Stimulated activated CD4-positive, alpha-beta T cell treated with anti-CD3 and anti-CD28 coated beads, Interleukin-1b, Interleukin-23, amount 100 ng/mL, for 1 hour (primary cell): ENCODE measurements at places on chromosomes 12 and 14.

DNA sequence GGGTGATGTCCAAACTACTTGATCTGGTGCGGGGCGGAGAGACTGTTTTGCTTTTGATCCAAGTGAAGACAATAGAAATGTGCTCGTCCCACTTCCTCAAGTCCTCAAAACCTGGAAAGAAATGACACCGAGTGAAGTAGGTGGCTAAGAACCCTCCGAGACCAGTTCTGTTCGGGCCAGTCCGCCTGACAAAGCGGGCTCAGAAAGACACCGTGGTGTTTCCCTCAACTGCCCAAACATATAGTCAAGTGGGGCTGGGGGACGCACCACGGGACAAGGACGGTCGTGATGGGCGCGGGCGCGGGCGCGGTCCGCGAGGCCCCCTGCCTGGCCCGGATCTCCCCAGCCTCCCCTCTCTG lies 1.6 kb downstream of the PHLDA1 start:
- DNase-seq: no peak

DNA sequence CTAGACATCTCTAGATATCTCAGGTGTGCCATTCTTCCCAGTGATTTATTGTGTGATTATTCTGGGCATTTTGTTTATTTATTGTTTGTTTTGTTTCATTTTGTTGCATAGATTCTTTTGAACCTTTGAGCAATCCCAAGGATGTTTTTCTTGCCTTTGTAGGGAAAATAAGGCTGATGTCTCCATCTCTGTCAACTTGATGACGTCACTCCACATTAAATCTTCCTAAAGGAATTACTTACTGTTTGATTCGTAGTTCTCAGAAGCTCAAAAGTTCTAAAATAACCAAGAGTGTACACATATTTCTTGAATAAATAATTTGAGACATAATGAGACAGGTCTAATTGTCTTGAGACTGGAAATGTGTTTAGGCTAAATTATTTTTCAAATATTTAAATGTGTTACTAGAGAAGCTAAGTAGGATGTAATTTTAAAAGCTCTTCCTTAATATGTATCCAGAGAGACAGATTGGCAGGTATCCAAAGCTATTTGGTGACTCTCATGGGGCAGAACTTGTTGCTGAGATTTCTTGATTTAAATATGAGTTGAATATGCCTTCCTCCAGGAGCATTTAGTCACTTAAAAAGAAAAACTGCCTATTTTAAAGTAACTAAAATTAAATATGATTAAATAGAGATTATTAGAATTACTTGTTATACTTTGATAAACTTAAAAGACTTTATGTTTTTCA lies 128.7 kb downstream of the CNTN1 start:
- no peak for DNase-seq

DNA sequence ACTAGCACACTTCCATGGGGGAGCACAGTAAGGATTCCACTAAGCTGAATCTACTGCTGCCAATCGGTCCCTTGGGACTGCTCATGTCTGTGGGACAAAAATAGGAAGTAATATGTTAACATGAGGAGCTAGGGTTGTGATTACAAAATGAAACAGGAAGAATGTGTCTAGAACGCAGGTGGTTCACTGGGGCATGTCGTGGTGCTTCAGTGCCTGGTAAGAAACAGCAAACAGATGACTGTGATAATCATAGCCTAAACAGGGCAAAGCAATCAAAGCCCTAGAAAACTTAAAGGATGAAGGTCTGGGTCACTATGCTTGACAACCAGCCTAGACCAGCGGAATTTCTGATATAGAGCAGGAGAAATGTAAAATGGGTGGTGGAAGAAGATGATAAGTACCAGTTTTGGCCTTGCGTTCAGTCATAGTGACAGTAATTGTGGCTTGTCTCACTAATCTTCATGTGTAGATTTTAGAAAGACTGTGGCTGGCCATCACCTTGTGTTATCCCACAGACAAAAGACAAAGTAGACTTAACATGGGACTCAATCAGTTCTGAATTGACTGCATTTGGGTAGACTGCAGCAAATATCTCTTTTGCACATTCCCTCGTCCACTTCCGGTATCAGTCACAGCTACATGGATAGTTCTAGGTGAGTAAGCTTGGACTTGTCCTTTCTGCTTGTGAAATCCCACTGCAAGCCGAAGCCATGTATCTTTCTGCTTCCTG lies 51.4 kb downstream of the WASHC3 start:
- no peak for DNase-seq

GRCh38 chr14:83140756-83141155 lies 1607.1 kb upstream of the SEL1L start:
- DNase-seq: no peak

DNA sequence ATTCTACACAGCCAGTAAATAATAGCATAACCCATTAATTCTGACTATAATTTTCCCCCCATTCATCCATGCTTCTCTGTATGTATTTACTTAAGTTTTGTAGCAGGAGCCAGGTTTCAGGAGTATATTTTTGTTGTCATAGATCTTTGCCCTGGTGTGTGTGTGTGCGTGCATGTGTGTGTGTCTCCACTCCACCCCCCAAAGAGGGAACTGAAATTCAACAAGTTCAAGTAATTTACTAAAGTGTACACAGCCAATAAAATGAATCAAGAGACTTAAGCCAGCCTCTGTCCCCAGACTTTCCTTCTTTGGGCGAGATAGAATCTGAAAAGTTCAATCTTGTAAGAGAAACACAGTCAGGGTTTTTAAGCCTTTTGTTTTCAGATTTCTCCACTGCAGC lies 792.0 kb downstream of the MED13L start:
- no peak for DNase-seq

DNA sequence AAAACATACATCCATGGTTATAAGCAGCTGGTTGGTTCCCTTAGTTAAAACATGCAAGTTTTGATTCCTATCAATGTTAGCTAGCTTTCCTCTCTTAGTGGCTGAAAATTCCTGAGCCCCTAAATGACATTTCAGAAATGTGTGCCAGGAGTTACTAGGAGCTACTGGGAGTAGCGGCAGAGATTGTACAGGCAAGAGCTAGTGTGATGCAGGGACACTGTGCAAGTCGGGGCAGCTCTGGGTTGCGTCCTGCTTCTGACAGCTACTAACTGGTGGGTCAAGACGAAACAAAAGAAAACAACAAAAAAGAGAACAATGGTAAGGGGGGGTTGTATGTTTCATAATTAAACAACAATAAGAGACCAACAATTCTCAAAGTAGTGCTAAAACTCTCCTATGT lies 35.4 kb downstream of the LRIG3 start:
- no peak for DNase-seq

GRCh38 chr14:49992901-49993339 lies 100.0 kb downstream of the ARF6 start:
- DNase-seq: no peak

GRCh38 chr14:76212242-76212641 lies 60.5 kb downstream of the GPATCH2L start:
- DNase-seq: no peak

DNA sequence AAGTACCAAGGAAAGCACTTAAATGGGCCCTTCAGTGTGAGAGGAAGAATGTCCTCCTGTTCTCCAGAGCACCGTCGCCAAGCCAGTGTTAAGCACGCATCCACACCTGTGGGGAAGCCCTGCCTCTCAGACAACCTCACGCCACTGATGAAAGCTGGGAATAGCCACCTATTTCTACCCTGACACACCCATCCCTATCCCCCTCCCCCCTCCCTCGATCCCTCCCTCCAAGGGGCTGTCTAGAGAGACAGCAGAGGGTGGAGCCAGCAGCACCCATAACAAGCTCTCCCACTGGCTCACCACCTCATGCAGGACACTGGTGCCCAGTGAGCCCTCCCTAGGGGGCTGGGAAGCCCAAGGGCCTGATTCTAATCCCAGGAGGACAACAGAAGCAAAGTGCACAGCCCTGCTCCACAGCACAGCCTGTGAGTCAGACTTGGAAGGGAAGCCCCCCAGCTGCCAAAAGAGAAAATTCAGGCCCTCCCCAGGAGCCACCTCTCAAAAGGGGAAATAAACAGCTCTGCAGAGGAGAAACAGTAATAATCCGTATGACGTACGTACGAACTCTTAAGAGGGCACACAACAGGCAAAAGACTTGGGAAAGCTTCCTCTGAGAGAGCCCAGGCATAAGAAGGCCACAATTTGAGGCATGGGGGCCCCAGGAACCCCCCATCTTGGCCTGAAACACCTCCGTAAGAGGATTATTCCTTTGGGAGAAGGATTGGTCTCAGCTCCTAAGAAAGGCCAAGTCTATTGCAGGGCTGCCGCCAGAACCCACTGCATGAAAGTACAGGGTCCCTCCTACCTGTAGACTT lies 7.8 kb downstream of the PITPNM2 start:
- DNase-seq: no peak

GRCh38 chr14:21525571-21525961 lies 580 bp downstream of the SALL2 start:
- no peak for DNase-seq

- no peak for DNase-seq
These were observed 16.4 kb upstream of the PUS1 start for GRCh38 chr12:131912518-131913274.

GRCh38 chr12:105222284-105222655 lies 13.7 kb downstream of the APPL2 start:
- DNase-seq: no peak

DNA sequence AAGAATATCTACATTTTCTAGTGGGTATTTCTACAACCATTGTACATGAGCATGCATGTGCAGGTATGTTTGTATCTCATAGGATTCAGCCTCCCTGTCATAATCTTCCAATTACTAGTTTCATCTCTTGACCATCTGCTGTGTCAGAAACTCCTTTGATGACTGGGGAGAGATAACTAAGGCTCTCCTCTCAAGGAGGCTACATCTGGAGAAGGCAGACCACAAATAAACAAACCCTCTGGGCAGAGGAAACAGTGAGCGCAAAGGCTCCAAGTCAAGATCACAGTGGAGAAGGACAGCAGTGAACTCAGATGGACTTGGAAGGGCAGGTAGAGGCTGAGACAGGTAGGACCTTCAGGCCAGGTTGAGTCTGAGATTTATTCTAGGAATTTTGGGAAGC lies 166.4 kb downstream of the PELI2 start:
- no peak for DNase-seq

- DNase-seq: no peak
These were observed 32.0 kb downstream of the NGB start for GRCh38 chr14:77238996-77239395.

DNA sequence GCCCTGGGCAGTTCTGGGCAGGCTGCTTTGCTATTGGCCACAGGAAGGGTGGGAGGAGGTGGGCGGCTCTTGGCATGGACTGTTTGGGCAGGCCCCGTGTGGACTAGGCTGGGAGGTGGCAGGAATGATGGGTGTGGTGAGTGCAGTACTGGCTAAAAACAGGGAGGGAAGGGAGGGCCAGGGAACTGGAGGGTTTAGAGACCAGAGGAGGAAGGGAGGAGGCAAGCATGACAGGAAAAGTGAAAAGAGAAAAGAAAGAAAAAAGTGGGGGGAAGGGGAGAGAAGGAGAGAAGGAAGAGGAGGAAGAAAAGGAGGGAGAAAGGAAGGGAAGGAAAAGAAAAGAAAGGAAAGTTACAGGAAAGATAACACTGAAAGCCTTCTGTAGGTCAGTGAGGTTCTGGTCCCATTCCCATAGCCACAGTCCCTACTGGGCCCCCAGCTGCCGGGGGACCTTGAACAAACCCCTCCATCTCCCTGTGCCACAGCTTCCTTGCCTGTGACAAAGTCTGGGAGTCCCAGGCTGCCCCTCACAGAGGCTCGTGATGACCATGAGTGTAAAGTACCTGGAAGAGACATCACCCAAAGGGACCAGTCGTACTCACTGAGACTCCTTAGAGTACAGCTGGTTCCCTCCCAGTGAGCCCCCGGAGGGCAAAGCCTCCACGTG lies 1.1 kb upstream of the C14orf132 start:
- DNase-seq: no peak

DNA sequence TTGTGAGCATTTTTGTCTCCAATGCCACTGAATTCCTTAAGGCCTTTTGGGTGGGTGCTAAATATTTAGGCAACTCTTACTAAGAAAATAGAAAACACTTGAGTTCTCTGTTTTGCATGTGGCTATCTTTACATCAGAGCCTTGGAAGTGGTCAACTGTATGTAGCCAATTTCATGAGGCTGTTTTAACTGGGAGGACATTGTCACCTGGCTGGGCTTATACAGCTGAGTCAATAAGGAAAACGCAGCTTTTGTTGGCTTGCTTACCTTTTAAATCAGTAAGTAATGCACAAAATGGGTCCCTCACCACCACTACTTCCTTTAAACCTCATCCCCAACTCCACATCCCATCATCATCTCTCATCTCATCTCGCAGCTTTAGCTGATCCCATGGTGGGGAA lies 194.3 kb downstream of the RGS6 start:
- DNase-seq: no peak

DNA sequence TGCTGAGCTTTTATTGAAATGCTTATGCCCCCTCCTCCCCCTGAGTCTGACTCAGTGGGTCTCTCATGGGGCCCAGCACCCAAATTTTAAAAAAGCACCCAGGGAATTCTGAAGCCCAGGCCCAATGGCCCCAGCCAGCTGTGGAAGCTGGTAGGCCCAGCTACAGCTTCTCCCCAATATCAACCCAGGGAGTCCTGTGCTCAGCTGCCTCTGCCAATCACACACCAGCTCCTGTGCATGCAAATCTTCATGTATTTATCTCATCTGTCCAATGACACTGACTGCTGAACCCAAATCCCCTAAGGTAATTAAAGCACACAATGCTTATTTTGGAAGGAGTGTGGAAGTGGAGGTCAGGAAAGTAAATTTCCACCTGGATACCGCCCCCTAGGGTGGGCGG lies 76.3 kb downstream of the CCDC88C start:
- DNase-seq: no peak

GRCh38 chr12:51784688-51785087 lies 63.8 kb downstream of the FIGNL2 start:
- no peak for DNase-seq

- DNase-seq: no peak
These were observed 6.8 kb upstream of the PPP1R13B start for GRCh38 chr14:103854017-103854808.

GRCh38 chr12:131242741-131243496 lies 289.2 kb downstream of the ADGRD1 start:
- DNase-seq: no peak

DNA sequence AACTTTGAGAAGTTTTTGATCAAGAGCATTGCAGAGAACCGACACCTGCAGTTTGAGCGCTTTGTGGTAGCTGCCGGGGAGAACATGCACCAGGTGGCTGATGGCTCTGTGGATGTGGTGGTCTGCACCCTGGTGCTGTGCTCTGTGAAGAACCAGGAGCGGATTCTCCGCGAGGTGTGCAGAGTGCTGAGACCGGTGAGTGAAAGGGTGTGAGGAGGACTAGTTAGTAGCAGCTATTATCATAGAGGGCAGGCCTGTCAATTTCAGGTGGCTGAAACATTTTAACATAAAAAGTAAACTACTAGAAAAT lies 27.0 kb upstream of the HIGD1C start:
- no peak for DNase-seq

DNA sequence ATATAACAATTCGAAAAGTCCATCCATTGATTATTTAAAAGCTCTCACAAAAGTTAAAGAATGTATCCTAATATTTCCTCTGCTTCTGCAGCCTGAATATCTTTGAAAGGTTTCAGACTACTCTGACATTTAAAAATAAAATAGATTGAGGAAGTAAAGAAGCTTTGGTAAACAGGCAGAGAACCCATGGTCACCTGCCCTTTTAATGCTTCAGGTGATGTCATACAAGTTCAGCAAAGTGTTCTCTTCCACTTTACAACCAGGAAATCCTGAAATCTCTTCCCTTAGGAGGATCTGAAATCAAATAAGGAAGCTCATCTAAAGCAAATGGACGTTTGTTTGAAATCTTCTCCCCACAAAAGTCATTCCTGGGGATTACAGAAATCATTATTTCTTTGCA lies 322.4 kb downstream of the PDZRN4 start:
- no peak for DNase-seq
